MG63 (cell line): ENCODE measurements at places on chromosomes 12 and 14. TPM values are rescaled to one million over a fixed set of nuclear protein-coding genes. Genes with fewer than 3 reads are reported as not detected.

Gene TDRD9
- not detected in 2 replicates for total RNA-seq

Gene GPR162
- not detected in 2 replicates for total RNA-seq

Gene EFS
- total RNA-seq, result 7.5 and 9.0 TPM in 2 replicates

Gene STYX
- total RNA-seq, result 12.1 and 23.7 TPM in 2 replicates

Gene NTF3
- not detected in 2 replicates for total RNA-seq

Gene ARHGEF25
- 17.0 and 17.4 TPM in 2 replicates for total RNA-seq

Gene RDH5
- 3.1 and 5.0 TPM in 2 replicates for total RNA-seq

Gene SUSD6
- 1.9 and 3.1 TPM in 2 replicates for total RNA-seq

Gene GPR132
- total RNA-seq, result not detected in 2 replicates

Gene ZNF891
- total RNA-seq, result 0.10 TPM in 2 replicates

- DNase-seq, result peak; percentile 31
These were observed 147.8 kb downstream of the RBM19 start for GRCh38 chr12:113818283-113818682.

DNA sequence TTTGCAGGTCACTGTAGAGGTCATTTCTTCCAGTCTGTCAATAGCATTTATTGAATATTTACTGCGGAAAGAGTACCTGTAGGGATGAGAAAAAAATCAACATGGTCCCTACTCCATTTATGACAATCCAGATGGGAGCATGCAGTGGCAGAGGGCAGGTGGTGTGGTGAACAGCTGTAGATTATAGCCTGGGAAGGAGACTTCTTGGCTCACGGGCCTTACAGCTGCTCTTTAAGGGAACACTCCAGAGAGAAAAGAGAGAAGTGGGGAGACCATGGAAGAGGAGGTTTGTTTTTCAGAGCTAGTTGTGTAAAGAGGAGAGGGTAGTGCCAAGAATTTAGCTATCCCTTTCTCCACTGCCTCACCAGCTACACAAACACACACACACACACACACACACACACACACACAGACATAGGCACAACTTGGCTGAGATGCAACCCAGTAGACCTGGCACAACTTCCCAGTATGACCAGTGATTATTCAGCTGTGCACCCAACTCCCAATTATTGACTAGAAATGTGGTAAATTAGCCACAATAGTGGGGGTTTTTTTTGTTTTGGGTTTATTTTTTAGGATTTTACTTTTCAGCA lies 41.0 kb downstream of the GPHB5 start:
- no peak for DNase-seq

DNA sequence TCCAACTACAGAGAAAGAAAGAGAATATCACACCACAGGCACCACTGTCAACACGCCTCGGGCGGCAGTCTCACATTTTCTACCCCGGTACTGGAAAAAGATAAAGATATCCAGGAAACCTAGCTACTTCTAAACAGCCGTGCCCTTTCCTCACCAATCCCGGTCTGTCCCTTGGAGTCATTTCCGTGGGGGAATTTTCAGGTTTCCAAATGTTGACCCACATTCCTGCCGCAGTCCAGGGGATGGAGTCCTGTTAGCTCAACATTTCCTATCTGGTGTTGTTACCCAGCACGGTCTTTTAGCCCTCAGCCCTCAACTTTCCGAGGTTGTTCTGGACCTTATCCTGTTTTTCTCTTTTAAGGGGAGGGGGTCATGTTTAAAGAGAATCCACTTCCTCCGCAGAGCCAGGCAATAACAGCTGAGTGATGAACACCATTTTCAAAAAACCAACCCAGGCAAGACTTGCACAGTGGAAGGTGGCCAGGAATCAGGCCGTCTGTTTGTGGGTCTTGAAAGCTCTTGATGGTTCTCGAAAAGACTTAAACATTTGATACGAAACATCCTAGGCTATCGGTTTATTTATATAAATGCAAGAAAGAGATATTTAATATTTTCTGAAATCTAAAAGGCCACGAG lies 4.6 kb downstream of the SSH1 start:
- no peak for DNase-seq

- no peak for DNase-seq
These were observed 147.2 kb downstream of the HELB start for GRCh38 chr12:66449531-66449930.

- no peak for DNase-seq
These were observed 945.8 kb downstream of the DIO2 start for GRCh38 chr14:79265366-79265946.

DNA sequence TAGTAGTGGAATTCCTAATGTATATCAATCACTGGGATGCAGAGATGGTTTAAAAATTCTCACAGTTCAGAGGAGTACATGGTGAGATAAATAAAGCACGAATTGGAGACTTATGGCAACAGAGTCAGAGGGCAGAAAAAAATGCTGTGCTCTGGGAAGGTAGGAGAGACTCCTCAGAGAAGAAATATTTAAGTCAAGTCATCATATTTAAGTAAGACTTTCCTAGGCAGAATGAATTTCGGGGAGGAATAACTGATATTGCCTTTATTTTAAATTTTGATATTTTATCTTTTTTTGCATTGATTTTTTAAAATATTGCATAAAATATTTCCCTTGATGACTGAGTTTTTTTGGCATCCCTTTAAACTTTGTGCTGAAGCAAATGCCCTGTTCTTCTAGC lies 67.4 kb downstream of the OTOGL start:
- DNase-seq, result no peak

GRCh38 chr12:116582610-116583009 lies 23.4 kb downstream of the MAP1LC3B2 start:
- no peak for DNase-seq

DNA sequence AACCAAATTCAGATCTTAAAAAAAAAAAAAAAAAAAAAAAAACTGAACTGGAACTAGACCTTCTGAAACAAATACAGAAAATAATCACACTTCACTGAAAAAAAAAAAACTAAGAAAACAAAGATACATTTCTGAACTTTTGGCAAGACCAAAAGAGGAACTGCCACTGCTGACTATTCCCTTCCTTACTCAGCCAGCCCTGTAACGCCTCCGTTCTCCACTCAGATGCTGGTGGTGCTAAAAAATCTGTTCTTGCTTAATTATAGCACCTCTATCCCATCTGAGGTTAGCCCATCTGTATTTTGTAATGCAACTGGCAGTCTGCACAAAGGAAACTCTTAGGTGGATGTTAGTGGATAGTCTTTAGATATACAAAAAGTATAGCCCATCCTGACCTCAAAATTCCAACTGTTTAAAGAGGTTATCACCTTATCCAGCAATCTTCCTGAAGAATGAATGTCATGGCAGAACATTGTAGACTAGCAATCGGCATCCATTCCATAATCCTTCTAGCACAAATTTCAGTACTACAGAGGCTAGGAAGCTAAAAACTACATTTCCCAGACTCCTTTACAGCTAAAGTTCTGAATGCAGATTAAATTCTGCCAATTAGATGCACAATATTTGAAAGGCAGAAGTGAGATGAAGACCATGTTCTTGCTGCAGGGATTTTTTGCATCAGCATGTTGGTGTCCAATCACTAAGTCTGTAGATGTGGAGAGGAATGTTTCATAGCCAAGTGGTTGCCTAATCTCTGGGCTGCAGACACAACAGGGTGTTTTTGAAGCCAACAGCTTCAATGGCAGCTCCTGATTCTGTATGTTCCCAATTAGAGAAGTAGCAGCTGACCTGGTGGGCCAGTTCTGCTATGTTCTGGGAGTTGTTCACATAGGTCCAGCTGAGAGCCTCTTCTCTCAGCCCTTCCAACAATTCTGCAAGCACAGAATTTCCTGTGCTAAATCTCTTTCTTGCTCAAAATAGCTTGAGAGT lies 5.7 kb downstream of the MAP3K9 start:
- no peak for DNase-seq

DNA sequence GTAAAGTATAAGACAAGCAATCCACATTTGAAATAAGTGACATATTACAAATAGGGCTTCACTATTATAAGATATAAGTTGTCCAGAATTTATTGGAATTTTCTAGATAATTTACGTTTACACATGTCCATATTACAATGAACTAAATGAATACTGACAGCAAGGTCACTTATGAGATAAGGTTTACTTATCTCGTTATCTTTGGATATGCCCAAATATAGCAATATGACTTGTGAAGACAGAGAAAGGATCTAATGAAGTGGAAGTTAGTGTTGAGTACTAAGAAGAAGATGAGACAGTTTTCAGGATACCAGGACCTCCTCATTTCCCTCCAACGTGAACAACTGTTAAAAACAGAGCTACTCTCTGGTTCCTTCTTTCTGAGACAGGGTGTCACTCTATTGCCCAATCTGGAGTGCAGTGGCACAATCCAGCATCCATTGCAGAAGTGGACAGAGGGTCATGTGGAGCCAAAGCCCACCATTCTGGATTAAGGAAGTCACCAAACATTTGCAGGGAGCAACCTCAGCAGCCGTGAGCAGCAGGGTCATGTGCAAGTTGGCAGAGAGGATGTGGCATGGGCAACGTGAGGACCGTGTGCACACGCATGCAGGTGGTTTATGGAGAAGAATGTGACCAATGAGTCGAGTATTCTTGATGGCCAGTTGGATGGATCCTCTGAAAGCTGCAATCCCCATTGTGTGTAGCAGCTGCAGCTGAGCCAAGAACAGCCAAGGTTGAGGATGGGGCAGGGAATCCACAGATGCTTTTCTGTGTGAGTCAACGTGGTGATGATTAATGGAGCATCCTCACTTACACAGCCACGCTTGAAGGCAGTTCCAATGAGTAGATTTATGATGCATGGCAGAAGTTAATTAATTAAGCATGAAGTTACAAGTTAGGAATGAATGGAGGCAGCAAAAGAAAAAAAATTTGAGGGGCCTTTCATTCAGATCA lies 111.0 kb downstream of the BICD1 start:
- DNase-seq, result peak; percentile 72

GRCh38 chr14:23171222-23171975 lies 12.1 kb downstream of the SLC7A8 start:
- no peak for DNase-seq

GRCh38 chr12:127723251-127723650 lies 543.7 kb upstream of the TMEM132C start:
- DNase-seq, result no peak

DNA sequence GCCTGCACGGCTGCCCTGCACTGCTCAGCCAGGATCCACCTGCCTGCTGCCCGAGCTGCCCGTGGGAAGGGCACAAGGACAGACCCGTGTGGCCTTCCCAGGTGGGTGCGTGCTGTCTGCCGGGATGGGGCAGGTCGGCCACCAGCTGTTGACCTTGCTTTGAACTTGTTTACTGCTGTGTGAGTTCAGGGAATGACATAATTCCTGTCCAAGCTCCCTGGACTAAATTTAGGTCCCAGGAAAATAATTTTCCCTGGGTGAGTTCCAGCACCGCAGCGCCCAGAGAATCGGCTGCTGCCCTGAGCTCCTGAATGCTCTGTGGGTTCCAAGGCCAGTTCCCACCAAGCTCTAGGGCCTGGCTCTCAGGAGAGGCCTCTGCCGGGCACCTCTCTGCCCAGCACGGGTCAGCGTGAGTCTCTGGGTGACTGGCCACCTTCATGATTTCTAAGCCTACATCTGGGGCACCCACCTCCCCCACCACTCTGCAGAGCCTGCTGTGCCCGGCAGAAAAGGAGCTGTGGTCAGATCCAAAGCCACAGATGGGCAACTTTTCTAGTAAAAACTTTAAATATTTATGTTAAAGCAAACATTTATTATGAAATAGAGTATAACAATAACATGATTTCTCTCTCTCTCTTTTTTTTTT lies 27.2 kb upstream of the MLXIP start:
- peak; percentile 53 for DNase-seq

DNA sequence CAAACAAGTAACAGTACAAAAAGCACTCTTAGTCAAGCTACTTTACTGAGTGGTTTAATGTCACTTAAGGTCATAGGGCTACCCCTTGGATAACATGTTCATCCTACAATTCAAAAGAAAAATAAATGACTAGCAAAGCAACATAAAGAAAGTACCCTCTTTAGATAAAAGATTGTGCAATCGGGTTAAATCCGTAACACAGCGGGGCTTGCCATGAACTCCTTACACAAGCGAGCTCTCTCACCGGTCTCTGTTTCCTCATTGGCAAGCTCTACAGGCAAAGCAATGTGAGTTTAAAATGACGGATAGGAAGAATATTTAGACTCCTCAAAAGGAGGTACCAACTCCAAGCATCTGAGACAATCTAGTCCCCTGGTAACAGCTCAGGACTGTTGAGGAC lies 140.6 kb downstream of the EGLN3 start:
- DNase-seq, result no peak

DNA sequence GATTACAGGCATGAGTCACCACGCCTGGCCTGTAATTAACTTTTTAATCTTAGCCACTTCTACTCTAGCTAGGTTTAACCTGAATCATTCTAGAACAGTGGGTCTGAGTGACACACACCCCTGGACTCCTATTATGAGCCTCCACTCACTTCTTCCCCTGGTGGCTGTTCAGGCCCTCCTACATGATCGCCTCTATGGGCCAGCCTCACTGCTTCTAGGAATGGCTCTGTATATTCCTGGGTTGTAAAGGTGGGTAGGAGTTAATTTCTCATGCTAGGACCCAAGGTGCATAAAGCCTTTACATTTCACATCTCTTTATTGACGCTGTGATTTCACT lies 8.0 kb upstream of the RNU6-8 start:
- DNase-seq, result no peak

DNA sequence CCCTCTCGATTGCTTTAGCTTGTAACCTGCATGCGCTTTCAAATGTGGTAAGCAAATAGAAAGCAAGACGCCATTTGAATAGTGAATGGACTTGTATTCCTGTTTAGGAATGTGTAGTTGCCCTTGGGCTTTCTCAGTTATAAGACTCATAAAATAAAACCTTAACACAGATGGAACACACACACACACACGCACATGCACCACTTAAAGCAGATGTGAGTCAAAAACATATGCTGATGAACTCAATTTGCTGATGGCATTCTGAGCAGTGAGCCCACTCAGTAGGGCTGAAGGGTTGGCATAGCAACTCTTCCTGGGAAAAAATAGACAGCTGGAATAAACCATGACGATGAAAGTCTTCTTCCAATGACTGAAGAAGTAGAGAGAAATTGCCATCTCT lies 360.5 kb downstream of the APAF1 start:
- no peak for DNase-seq

GRCh38 chr14:61472801-61473376 lies 151.5 kb downstream of the PRKCH start:
- no peak for DNase-seq

- DNase-seq, result no peak
These were observed 7.2 kb upstream of the FNTB start for GRCh38 chr14:64979336-64980074.

GRCh38 chr14:100076133-100076532 lies 10.9 kb downstream of the EVL start:
- DNase-seq, result peak; percentile 7

DNA sequence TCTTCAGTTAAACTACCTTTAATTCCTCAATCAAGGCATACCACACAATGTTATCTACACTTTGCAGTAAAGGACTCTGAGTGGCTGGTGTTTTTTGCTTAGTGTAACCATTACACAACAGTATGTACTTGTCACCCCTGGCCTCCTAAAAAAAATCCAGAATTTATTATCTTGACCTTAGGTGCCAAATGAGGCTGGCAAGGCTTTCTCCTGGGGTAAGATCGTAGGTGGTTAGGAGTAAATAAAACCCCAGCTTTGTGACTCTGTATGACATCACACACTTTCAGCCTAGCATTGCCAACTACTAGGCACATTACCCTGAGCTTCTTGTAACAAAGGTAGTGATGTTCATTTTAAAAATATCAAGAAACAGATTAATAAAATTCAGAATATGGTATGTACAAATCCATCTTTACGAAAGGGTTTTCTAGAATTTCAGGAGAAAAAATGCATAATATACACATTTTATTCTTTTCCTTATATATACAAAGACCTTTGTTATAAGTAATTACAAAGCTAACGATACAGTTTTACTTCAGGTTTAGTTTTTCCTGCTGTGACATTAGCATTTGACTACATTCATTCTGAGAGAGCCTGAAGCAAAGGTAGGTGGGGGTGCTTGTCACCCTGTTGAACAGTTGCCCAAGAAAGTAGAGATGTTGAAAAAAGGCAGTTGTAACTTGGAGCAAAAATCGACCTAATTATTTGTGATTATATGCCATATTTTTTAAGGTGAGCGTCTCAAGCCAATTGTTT lies 13.5 kb downstream of the TCL1A start:
- DNase-seq, result peak; percentile 44
